ENCODE measurements at places on chromosomes 16 and 17.
A peak's percentile ranks its signal among the peaks of the same experiment; 100 is the strongest.

DNA sequence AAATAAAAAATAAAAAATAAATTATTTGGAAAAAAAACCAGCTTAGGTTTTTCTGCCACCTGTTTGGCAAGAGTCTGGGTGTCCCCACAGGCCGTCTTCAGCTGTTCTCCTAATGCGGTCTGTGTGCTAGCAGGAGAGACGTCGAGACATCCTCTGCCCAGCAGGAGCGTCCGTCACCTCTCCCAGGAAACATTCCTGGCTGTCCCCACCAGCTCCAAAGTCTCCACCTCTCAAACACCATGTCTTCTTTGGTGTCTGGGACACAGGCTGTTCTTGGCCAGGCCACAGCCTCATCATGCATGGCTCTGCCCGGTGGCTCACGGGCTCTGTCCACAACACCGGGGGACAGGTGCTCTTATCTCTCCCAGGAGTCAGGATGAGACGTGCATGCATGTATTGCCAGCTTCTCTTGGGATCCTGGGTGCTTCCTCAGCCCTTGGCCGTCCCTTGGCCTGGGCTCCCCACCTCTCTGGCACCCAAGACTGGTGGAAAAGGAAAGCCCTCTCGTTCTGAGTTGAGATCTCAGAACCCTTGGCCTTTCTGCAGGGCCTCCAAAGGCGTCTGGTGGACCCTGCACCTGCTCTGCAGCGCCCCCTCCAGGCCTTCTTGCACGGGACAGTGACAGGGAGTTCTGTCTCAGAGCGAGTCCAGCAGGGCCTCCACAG is 84.9 kb upstream of the CBX4 start:
- DNase-seq, result peak; percentile 41

- DNase-seq, result no peak
Measured at GRCh38 chr16:12802048-12802447, 1.6 kb downstream of the CPPED1 start.

DNA sequence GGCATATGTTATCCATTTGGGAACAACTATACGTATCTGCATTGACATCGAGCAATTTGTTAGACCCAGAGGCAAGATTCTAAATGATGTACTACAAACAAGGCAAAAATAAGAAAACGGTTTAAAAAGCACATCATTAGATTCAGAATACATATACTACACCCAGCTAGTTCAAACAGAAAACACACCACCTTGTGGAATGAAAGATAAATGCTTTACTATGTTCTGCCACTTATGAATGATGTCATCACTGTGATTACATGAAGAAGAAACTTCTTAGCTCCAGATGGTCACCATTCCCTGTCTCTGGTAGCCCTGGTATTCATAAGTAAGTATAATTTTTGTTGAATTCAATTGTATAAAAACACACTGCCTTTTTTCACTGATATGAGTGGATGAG is 7.8 kb downstream of the NACA2 start:
- DNase-seq, result no peak

DNA sequence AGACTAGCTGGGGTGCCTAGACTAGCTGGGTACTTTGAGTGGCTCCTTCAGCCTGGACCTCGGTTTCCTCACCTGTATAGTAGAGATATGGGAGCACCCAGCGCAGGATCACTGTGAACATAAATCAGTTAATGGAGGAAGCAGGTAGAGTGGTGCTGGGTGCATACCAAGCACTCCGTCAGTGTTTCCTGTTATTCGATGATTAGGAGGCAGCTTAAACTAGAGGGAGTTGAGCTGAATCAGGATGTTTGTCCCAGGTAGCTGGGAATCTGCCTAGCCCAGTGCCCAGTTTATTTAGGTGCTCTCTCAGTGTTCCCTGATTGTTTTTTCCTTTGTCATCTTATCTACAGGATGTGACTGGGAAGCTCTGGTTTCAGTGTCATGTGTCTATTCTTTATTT is 8.4 kb upstream of the TMEM235 start:
- no peak for DNase-seq

- DNase-seq, result no peak
Measured at GRCh38 chr17:8069587-8069860, 18.0 kb downstream of the ALOX12B start.
